Right forelimb (tissue), 1 donor: ENCODE measurements at places on chromosomes 4 and X.

GRCh38 chrX:74523224-74523623, 91.2 kb downstream of the RLIM start:
- DNase-seq, result no peak

GRCh38 chr4:41285202-41285863, 28.6 kb downstream of the UCHL1 start:
- DNase-seq, result no peak

- no peak for DNase-seq
These were observed 481.0 kb downstream of the SPRY1 start for GRCh38 chr4:123877551-123877950.

- DNase-seq, result no peak
These were observed 9.7 kb downstream of the SMIM10 start for GRCh38 chrX:135000516-135000915.

GRCh38 chr4:9808077-9808476, 26.6 kb downstream of the DRD5 start:
- DNase-seq, result no peak

DNA sequence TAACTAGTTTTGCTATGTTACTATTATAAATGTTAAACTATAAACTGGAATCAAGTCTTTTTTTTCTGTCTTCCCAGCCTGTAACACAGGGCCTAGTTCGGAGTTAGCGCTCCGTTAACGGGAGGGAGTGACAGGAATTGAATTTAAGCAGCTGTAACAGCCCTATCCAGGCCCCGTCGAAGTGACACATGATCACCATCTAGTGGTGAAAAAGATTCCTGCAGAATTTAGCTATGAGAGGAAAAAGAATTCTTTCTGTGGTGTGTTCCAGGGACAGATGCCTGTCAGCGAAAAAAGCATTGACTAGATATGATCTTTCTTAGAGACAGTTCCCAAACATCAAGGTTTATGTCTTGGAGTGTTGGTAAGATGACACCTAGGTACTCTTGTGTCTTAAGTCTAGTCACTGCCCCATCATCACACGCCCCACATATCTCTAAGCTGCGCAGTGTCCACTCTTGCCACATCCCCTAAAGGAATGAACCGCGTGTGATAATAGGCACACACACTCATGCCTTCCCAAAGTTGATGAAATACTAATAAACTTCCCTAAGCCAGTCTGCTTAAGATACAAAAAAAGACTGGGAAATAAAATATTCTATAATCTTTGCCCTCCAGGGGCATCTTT, 2.1 kb downstream of the GAB3 start:
- peak; percentile 51 for DNase-seq

DNA sequence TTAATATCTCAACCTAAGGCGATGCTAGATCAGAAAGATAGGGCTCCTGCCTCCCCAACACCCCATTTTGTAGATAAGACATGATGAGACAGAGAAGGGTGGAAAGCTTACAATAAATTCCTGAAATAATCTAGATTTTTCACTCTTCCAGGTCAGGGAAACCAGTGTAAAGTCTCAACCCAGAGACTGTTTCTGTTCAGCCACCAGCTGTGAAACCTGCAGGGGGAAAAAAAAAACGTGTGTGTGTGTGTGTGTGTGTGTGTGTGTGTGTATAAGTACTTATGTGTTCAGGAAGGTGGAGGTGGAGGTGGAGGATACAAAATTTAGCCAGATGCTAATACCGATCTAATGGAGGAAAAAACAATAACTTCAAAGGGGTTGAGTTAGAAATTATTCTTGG, 773 bp upstream of the ITM2A start:
- no peak for DNase-seq

- no peak for DNase-seq
These were observed 83.5 kb downstream of the CHRNA9 start for GRCh38 chr4:40418430-40419230.
